ENCODE measurements at places on chromosomes 3 and 15.

GRCh38 chr3:20574746-20575145 lies 388.7 kb upstream of the SGO1 start:
- no peak for DNase-seq

DNA sequence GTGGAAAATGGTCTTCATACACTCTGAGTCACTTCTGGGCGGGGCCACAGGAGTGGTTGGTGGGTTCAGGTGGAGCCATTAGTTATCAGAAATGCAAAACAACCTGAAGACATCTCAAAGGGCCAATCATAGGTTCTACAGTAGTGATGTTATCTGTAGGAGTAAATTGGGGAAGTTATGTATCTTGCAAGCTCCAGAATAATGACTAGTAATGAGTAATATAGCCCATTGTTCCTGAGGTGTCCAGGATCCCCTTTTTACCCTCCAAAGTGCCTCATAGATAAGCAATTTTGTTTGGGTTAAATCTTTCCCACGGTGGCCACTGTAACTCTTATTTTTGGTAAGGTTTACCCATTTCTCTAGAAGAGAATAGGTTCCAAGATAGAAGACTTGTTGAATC lies 91.7 kb downstream of the PIK3R4 start:
- no peak for DNase-seq

DNA sequence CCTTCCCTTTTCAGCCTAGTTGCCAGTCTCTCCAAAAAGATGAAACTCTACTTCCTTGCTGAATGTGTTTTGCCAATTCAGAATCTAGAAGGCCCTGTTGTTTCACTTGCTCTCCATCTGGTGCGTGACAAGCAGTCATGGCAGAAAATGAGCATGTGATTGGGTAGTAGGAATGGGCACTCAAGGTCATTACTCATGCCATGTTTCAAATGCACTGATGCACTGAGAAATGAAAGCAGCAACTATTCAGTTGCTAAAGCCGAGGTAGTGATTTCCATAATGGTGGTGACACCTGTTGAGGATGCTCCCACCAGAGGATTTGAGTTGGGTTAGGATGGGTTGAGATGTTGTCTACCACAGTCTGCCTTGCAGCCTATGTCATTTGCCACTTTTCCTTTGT lies 12.7 kb downstream of the ZBTB38 start:
- no peak for DNase-seq

DNA sequence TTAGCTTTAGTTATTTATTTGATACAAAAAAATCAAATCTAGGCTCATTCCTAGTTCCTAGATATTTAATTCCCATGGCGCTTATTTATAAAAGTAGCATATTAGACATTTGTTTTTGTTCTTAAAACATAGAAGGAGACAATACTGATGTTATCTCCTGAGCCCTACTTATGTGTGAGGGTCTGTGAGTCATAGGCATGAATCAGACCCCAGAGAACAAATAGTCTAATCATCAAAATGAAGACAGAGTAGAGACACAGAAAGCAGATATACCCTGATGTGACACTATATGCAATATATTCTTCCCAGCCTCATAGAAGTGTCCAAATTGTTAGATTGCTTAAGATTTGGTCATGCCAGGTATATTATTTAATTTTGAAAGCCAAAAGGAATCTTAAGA lies 44.9 kb downstream of the PEX5L start:
- no peak for DNase-seq

- DNase-seq, result no peak
Measured at GRCh38 chr15:99252326-99252725, 1.0 kb downstream of the LRRC28 start.

GRCh38 chr3:73706771-73707170 lies 82.0 kb upstream of the PDZRN3 start:
- DNase-seq, result no peak

DNA sequence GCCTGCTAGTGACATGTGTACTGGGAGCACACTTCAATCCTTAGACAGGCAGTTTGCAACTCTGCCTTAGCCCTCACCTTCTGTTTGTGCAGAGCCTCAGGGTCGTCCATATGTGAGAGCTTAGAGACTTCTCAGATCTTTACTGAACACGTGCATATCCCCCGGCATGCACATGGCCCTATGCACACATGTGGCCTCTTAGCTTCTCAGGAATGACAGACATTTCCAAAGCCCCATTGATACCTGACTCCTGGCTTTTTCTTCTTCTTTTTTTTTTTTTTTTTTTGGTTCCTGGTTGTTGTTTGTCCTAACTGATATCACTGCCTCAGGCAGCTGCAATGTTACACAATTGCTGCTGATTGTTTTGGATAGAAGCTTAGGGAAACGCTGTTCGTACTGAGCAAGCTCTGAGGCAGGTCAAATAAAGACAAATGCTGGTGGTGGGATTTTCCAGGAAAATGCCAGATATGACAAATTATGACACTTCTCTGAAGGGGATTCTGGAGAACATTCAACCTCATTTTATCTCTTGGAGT lies 107.2 kb upstream of the RGMA start:
- no peak for DNase-seq

DNA sequence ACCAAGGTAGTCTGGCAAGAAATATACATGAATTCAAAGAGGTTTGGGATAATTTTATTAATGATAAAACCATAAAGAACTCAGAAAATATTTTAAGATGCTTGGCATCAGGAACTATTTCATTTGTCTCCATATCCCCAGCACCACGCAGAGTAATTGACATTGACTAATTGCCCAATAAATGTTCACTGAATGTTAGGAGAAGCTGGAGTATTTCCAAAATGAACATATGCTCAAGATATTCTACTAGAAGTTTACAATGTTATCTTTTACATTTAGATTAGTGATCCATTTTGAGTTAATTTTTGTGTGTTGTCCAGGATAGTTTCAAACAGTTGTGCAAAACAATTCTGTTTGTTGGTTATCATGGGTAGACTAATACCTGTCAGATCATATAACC lies 298.8 kb upstream of the CTDSPL start:
- DNase-seq, result no peak

DNA sequence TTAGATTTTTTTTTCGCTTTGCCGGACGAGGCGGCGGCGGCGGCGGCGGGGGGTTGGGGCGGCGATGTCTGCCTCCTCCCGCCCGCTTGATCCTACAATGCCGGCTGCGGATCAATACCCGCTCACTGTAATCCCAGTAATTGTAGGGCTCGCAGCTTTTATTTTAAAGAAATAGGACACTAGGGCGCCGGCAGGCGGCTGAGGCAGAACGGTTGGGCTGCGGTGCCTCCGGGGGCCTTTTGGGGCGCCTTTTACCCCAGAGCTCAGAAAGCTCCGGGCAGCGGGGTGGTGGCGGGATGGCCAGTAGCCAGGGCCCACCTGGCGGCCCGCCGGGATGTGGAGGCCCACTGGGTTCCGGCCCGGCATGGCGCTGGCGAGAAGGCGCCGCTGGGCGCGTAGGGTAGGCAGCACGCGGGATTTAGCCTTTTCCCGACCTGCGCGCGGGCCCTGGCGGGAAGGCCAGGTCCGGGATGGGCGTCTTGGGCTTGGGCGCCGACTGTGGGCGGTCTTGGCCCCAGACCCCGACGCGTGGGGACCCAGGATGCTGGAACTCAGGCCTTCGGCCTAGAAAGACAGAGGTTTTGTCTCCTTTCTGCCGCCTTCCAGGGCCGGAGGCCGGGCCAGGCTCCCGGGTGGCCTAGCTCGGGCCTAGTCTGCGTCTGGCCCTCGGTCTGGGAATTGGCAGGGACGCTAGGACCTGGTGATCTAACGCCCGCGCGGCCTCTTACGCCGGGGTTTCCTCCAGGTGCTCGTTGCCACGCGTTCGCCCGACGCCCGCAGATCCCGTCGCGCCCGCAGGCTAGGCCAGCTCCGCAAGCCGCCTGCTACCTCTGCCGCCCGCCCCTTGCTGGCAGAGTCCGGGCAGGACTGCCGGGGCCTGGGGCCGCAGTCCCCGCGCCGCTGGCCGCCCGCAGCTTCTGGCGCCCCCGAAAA lies 15.5 kb upstream of the ONECUT1 start:
- DNase-seq, result no peak

- no peak for DNase-seq
Measured at GRCh38 chr3:186004209-186004608, 66.4 kb upstream of the TRA2B start.

DNA sequence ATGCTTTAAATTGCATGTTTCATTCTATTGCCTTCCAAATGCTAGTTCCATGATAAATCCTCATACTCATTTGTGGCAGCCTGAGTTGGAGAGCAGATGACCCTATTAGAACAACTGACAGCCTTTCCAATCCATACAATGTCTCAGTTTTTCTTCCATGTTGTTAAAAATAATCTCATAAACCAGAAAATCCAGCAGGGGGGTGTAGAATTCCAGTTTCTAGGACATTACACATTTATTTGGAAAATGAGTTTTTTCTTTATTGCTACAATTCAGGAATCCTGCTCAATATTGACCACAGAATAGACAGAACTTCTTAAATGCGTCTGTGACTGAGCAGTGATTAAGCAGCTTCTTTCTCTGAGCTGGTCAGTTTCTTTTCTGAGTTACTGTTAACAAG lies 174.2 kb upstream of the ATP10A start:
- DNase-seq, result no peak

- DNase-seq, result no peak
Measured at GRCh38 chr3:129085165-129085715, 24.7 kb downstream of the GP9 start.

DNA sequence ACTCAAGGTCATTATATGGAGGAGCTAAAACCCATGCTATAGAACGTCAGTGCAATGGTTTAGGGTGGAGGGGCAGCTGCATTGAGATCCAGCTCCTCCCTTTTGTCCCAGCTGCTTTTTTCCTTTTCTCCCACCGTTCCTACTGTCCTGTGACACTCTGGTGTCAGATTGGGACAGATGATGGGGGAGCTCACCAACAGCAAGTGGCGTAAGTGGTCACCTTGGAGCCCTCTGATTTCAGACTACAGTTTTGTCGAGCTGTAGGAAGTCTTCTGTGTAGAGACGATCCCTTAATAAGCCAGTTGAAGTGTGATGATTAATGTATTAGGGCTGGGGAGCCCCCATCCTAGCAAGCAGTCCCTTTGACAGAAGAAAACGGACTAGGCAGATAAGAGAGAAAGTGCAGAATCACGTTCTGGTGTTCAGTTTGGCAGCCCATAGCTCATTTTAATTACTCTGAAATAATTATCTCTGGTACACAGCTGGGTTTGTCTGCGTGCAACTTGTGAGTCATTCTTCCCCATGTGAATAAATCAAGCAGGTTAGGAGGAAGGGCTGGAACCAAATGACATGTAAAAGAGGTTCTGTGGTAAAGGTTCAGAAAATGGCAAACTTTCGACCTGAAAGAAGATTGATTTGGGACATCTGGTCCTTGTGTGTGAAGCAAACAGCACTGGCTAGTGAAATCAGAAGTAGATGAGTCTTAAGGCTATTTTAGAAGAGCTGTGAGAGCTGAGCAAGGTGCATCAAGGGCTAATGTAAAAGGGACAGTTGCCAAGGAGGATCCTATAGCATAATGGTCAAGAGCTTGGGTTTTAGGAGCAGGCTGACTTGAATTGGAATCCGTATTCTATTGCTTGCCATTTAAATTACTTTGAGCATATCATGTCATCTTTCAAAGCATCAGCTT lies 241.4 kb downstream of the EDEM1 start:
- DNase-seq, result no peak

All from activated T-helper 9 cell treated with anti-CD3 and anti-CD28 coated beads, Interleukin-2, amount 50 U/mL, for 16 hours (primary cell).